Tibial artery (tissue), 4 donors: ENCODE measurements at places on chromosomes 2 and 18.
A peak's percentile ranks its signal among the peaks of the same experiment; 100 is the strongest.

DNA sequence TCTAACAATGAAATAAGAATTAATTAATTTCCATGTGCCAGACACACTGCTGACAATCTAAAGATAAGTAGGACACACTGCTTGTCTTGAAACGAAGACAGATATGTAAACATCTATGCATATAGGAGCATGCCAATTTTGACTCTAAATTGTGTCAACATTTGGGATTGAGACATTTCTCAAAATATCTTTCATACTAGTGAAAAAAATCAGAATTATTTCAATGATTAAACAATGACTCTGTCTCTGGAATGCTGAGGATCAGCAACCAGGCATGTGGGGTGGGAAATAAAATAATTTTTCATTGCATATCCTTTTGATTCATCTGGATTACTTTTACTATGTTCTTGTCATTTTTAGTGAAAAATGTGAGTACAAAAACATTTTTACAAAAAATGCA, 262.6 kb upstream of the SYT4 start:
- DNase-seq, result no peak
- no peaks in the 10 kb centered on the region for H3K27me3 ChIP-seq
- H3K27ac ChIP-seq, result no peak overlapping the region
- no peaks in the 10 kb centered on the region for H3K4me1 ChIP-seq

DNA sequence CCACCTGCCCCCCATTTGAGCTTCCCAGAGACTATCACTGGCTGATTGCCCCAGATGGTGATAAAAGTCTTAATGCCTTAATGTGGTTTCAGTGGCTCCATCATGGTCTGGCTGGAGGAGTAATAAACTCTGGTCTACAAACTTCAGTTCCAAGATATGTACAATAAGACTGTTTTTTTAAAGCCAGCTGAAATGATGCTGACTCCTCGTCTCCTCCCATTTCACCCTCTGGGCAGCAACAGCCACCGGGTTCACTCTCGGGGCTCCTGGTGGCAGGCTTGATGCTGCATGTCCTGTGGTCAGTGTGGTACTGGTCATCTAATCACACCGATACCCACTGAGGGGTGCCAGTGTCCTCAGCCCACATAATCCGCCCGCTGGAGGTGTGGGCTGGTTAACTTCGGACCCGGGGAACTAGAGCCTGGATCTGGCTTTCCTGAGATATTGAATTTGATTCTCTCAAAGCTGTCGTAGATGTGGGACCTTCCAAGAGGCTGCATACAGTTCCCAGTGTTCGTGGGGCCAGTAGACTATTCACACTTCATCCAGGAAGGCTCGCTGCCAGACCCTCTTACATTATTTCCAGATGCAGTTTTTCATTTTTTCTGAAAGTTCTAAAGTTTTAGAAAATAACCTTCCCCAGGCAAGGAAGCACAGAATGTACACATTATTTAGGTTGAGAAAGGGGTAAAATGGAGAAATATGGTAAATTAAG, 95.3 kb downstream of the GALR1 start:
- H3K4me1 ChIP-seq, result no peaks in the 10 kb centered on the region
- DNase-seq, result no peak
- H3K27ac ChIP-seq, result no peak overlapping the region
- H3K4me3 ChIP-seq, result no peak overlapping the region
- peaks cover 3% of the 10 kb centered on the region for H3K27me3 ChIP-seq

GRCh38 chr2:53438692-53439091, 328.9 kb upstream of the CHAC2 start:
- no peaks in the 10 kb centered on the region for H3K27me3 ChIP-seq
- DNase-seq, result no peak
- H3K36me3 ChIP-seq, result no peaks in the 10 kb centered on the region

DNA sequence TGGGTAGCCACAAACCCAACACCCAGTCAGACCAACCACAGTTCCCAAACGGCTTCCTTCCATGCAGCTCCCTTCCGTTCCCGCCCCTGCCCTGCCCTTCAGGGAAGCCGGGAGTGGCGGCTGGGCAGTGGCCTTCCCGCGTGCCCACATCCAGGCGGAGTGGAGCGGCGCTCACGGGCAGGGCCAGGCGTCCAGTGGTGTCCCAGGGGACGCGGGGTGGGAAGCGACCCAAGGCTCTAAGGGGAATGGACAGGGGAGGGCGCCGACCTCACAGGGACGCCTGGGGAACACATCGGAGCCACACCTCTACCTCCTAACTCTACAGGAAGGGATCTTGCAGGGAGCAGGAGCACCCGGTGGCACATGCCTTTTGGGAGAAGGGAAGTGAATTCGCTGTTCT, 225.9 kb upstream of the MGAT5 start:
- H3K4me3 ChIP-seq, result peak overlapping the region; percentile 23
- H3K27me3 ChIP-seq, result no peaks in the 10 kb centered on the region
- no peak overlapping the region for H3K27ac ChIP-seq

GRCh38 chr18:3717376-3718025, 267.5 kb downstream of the TGIF1 start:
- H3K27ac ChIP-seq, result no peak overlapping the region
- H3K27me3 ChIP-seq, result no peaks in the 10 kb centered on the region
- H3K36me3 ChIP-seq, result no peaks in the 10 kb centered on the region

- no peaks in the 10 kb centered on the region for H3K27me3 ChIP-seq
- H3K4me1 ChIP-seq, result no peaks in the 10 kb centered on the region
- peak overlapping the region; percentile 60 for H3K27ac ChIP-seq
- H3K4me3 ChIP-seq, result no peak overlapping the region
- DNase-seq, result no peak
These were observed 99.9 kb upstream of the FN1 start for GRCh38 chr2:215535741-215536140.

DNA sequence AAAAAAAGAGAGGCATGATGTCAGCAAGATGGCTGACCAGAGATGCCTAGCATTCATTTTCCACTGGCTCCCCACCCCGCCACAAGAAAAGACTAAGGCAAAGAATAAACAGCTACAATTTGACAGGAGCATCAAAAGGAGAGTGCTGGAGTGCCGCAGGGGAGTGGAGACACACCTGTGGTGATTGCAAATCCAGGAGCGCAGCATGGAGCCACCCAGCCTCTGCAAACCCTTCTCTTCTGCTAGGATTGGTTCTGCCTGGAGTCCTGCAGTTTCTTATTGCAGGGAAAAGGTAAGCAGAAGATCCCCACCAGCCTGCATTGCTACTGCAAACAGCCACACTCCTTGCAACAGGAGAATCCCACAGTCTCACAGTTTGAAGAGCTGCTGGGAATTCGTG, 26.1 kb downstream of the BOLL start:
- no peak for DNase-seq
- no peaks in the 10 kb centered on the region for H3K36me3 ChIP-seq
- H3K4me3 ChIP-seq, result no peak overlapping the region
- no peaks in the 10 kb centered on the region for H3K27me3 ChIP-seq
- H3K4me1 ChIP-seq, result no peaks in the 10 kb centered on the region

DNA sequence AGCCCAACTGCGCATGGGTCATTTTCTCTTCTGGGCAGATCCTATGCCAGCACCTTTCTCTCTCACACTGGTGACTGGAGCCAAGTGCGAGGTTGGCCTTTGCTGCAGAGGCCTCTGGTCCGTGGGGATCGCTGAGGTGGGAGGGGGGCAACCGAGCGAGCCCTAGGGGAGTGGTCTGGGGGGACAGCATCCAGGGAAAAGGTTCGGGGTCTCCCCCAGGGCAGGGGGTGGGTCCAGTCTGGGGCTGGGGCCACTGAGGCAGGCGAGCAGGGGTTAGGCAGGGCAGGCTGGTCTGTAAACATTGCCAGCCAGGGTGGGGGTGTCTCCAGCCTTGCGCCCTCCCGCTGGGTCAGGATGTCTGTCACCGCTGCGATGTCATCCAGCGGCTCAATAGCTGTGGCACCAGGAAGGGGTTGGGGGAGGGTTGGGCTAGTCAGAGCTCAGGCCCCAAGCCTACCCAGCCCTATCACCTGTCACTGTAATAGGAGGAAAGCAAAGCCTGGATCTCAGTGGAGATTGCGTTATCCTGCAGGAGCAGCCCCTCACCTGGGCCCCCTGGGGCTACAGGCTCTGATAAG, 4.7 kb downstream of the WDR54 start:
- H3K27me3 ChIP-seq, result no peaks in the 10 kb centered on the region
- H3K36me3 ChIP-seq, result peaks cover 11% of the 10 kb centered on the region
- H3K4me3 ChIP-seq, result no peak overlapping the region
- no peak overlapping the region for H3K27ac ChIP-seq
- H3K4me1 ChIP-seq, result no peaks in the 10 kb centered on the region
- no peak for DNase-seq

DNA sequence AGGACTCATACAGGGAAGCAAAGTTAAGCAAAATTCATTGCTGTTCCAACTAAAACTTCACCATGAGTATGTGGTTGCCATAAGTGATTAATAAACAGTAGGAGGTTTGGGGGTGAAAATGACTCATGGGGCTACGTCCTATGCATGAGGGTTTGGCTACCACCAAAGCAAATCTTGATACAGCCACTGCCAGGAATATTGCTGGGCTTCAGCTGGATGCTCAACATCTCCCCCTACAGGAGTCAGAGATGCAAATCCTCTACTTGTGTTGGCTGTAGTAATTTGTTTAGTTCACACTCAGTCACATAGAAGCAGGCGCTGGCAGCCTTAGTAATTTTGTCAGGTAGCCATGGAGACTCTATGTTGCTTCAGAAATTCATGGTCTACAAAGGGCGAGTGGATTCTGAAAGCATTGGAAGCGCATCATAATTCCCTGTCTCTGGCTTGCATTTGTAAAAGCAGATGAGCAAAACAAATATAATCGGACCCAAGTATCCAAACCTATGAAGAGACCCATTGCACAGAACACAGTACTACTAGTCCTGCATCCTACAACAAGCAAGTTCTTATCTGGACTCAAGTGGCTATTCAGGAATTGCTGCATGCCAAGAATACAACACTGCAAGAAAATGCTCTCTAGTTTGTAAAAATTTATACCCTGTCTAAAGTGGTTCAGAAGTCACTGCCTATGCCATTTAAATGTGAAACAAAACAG, 76.0 kb downstream of the CD28 start:
- no peak overlapping the region for H3K4me3 ChIP-seq
- no peaks in the 10 kb centered on the region for H3K27me3 ChIP-seq
- peak; percentile 30 for DNase-seq
- H3K27ac ChIP-seq, result no peak overlapping the region
- no peaks in the 10 kb centered on the region for H3K36me3 ChIP-seq
- H3K4me1 ChIP-seq, result no peaks in the 10 kb centered on the region

- H3K27ac ChIP-seq, result no peak overlapping the region
- H3K36me3 ChIP-seq, result no peaks in the 10 kb centered on the region
- H3K4me1 ChIP-seq, result no peaks in the 10 kb centered on the region
- no peaks in the 10 kb centered on the region for H3K27me3 ChIP-seq
- no peak for DNase-seq
These were observed 80.4 kb downstream of the TGFA start for GRCh38 chr2:70473101-70473722.

DNA sequence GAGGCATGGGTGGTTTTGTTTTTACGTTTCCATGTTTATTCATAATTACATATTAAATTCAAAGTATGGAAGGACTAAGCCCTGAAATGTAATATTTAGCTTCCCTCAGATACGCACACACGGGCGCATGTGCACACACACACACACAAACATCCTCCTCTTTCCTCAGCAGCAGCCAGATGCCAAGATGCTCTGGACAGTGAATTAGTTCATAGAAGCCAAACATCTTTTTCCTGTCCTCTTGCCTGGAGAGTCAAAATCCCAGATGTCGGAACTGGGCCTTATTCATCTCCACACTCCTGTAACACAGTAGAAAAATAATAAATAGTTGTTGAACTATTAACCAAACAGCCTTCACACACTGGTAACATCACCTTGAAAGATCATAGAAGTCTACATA, 273.1 kb downstream of the SP3 start:
- H3K36me3 ChIP-seq, result no peaks in the 10 kb centered on the region
- H3K4me1 ChIP-seq, result no peaks in the 10 kb centered on the region
- no peak overlapping the region for H3K4me3 ChIP-seq
- H3K27me3 ChIP-seq, result no peaks in the 10 kb centered on the region
- H3K27ac ChIP-seq, result no peak overlapping the region
- no peak for DNase-seq
